ENCODE measurements at places on chromosomes 11 and 22. TPM values are rescaled to one million over a fixed set of nuclear protein-coding genes. Genes with fewer than 3 reads are reported as not detected.

- no peaks in the 10 kb centered on the region for H3K4me1 ChIP-seq
- H3K36me3 ChIP-seq, result no peaks in the 10 kb centered on the region
- no peak overlapping the region for H3K4me3 ChIP-seq
- no peaks in the 10 kb centered on the region for H3K27me3 ChIP-seq
- no peak overlapping the region for H3K27ac ChIP-seq
Observed at GRCh38 chr11:80860632-80861031, 1419.8 kb upstream of the TENM4 start.

MYO7A gene
- 11.3 TPM for polyA plus RNA-seq

VSTM5 gene
- polyA plus RNA-seq, result not detected

ADAMTS15 gene
- polyA plus RNA-seq, result 0.41 TPM

DNA sequence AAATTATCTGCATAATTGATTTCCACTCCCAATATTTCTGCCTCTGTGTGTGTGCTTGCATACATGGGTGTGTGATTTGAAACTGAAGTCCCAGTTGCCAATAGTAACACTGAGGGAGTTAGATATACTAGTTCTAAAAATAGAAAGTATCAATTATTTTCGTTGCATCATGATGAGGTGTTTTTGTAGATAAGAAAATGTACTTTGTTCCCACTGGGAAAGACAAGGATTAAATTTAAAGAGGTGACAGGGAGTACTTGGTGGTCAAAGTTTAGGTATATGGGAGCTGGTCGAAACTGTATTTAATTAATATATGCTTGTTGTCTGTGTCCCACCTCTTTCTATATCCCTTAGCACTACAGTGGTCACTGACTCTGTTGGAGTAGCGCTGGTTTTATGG is 444.5 kb downstream of the NELL1 start:
- no peaks in the 10 kb centered on the region for H3K27me3 ChIP-seq
- H3K4me1 ChIP-seq, result no peaks in the 10 kb centered on the region
- no peak overlapping the region for H3K27ac ChIP-seq
- no peak overlapping the region for H3K4me3 ChIP-seq

- no peak overlapping the region for H3K4me3 ChIP-seq
- DNase-seq, result no peak
- no peak overlapping the region for H3K27ac ChIP-seq
- H3K36me3 ChIP-seq, result no peaks in the 10 kb centered on the region
- peaks cover 9% of the 10 kb centered on the region for H3K27me3 ChIP-seq
Observed at GRCh38 chr11:19561011-19561410, 151.6 kb upstream of the NAV2 start.

CKAP5 gene
- polyA plus RNA-seq, result 7.9 TPM

DNA sequence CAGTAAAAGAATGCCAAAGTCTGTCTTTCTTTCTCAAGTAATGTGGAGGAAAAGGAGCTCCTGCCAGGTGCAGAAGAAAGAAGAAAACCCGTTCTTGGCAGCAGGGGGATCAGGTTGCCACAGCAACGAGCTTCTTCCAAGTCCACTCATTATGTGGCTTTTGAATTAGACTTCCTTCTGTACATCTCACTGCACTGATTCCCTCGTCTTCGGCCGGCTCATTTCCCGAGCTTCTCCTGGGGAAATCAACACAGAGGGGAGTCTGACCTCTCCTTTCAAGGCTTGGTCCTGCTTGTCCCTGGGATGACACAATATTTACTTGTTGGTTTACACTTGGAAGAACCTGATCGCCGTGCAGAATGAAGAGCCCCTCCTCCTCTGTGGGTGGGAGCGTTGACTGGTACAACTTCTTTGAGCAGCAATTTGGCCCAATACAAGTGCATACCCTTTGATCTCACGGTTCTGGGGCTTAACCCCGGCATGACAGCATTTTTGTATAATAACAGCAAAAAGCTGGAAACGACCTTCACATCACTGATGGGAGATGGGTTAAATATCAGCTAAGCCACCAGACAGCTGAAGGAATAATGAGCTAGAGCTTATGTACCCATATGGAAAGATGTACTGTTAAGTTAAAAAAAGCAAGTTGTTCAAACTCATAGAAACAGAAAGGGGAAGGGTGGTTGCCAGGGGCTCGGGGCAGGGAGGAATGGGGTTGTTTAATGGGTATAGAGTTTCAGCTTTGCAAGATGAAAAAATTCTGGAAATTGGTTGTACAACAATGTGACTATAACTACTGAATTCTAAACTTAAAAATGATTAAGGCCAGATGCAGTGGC is 35.4 kb downstream of the MCHR1 start:
- no peak overlapping the region for H3K27ac ChIP-seq
- H3K36me3 ChIP-seq, result no peaks in the 10 kb centered on the region
- no peaks in the 10 kb centered on the region for H3K4me1 ChIP-seq
- DNase-seq, result no peak
- H3K27me3 ChIP-seq, result no peaks in the 10 kb centered on the region
- H3K4me3 ChIP-seq, result no peak overlapping the region

DNA sequence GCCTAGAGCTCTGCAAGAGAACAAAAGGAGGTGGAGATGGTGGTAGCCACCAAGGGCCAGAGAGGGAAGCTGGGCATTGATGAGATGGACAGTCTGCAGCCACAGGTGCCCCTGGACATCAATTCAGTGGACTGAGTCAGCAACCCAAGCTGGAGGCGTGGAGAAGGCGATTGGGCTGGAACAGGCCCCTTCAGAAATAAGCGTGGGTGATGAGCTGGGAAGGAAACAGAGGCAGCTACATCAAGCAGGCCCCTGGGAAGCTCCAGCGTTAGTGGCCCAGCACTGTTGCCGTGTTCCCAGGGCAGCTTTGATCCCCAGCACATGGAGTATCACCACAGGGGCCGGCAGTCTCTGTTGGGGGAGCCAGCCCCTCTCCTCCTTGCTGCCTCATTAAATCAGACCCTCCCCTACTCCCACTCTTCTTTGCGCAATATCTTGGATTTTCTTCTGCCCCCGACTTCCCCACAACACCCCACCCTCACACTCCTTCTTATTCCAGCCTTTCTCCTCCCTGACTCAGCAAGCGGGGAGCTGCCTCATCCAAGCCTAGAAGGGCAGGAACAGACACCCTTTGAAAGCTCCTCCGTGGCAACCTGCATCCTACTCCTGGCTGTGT is 31.7 kb upstream of the OAF start:
- DNase-seq, result peak; percentile 53
- H3K27ac ChIP-seq, result no peak overlapping the region
- no peak overlapping the region for H3K4me3 ChIP-seq
- H3K27me3 ChIP-seq, result no peaks in the 10 kb centered on the region
- H3K4me1 ChIP-seq, result no peaks in the 10 kb centered on the region
- H3K36me3 ChIP-seq, result no peaks in the 10 kb centered on the region

- DNase-seq, result no peak
- peaks cover 19% of the 10 kb centered on the region for H3K4me1 ChIP-seq
- peaks cover 29% of the 10 kb centered on the region for H3K36me3 ChIP-seq
Observed at GRCh38 chr11:62137276-62137861, 13.6 kb downstream of the INCENP start.

TRAF6 gene
- polyA plus RNA-seq, result 2.1 TPM

DNA sequence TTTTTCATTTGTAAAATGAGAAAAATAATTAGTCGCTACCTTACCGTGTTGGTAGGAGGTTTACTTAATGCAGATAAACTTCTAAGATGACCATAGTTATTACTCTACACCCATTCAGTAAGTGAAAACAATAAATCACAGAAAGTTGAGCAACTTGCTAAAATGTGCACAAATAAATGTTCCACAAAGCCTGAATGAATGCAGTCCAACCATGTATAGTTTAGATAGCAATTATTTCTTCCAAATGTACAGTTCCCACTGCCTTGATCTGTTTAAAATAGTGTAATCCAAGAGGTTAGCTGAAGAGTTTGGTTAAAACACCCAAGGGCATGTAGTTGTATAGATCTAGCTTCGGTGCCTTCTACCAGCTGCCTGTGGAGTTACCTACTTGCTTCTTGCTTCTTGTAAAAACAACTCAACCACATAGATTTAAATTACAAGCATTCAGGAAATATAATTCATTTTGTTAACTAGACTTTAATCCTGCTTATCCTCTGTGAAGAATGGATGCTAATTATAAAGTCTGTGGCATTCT is 106.3 kb upstream of the CARD18 start:
- H3K36me3 ChIP-seq, result no peaks in the 10 kb centered on the region
- H3K4me3 ChIP-seq, result no peak overlapping the region
- no peaks in the 10 kb centered on the region for H3K27me3 ChIP-seq
- DNase-seq, result no peak

DNA sequence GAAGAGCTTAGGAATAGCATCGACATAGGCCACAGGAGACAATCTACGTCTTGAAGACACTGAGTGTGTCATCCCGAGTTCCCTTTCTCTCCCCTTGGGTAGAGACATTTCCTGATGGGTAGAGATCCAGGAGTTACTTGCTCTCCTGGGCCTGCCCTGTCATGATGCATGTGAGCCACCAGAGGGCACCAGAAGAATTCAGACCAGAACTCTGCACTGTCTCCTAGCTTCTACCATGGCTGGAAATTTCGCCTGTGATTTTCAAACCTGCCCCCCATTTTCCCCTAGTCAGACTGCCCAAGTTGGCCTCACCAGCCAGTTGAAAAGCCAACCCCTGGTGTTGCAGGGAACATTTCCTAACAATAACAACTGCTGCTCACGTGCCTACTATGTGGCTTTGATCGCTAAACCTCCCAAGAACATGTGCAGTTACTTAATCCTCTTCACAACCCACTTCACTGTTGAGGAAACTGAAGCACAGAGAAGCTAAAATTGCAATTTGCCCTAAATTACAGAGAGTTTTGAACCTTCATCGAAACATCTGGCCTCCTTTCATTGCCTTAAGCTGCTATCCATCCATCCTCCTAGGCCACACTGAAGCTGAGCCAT is 47.2 kb downstream of the C11orf58 start:
- H3K4me1 ChIP-seq, result peaks cover 24% of the 10 kb centered on the region
- H3K4me3 ChIP-seq, result no peak overlapping the region
- peak; percentile 76 for DNase-seq
- H3K27me3 ChIP-seq, result no peaks in the 10 kb centered on the region
- H3K36me3 ChIP-seq, result no peaks in the 10 kb centered on the region
- no peak overlapping the region for H3K27ac ChIP-seq

BEST1 gene
- 3.0 TPM for polyA plus RNA-seq

KRTAP5-11 gene
- polyA plus RNA-seq, result not detected

GRCh38 chr11:72231396-72232259 is 7.1 kb downstream of the INPPL1 start:
- no peak for DNase-seq
- peaks cover 77% of the 10 kb centered on the region for H3K36me3 ChIP-seq
- H3K4me3 ChIP-seq, result no peak overlapping the region
- no peaks in the 10 kb centered on the region for H3K27me3 ChIP-seq
- H3K27ac ChIP-seq, result no peak overlapping the region

GRCh38 chr22:27937453-27937852 is 18.4 kb upstream of the PITPNB start:
- no peaks in the 10 kb centered on the region for H3K36me3 ChIP-seq
- no peak for DNase-seq
- no peak overlapping the region for H3K27ac ChIP-seq
- H3K4me1 ChIP-seq, result no peaks in the 10 kb centered on the region
- no peak overlapping the region for H3K4me3 ChIP-seq

AGBL2 gene
- 2.9 TPM for polyA plus RNA-seq

TIRAP gene
- 7.3 TPM for polyA plus RNA-seq

All from spleen (tissue), 13 donors.